ENCODE measurements at places on chromosomes 4 and X. TPM values are rescaled to one million over a fixed set of nuclear protein-coding genes. Genes with fewer than 3 reads are reported as not detected.

- peaks cover 25% of the 10 kb centered on the region for H3K36me3 ChIP-seq
- no peaks in the 10 kb centered on the region for H3K27me3 ChIP-seq
- H3K4me1 ChIP-seq: peaks cover 32% of the 10 kb centered on the region
- H3K27ac ChIP-seq: peak overlapping the region; percentile 100
Observed at GRCh38 chr4:2009651-2010233, 968 bp upstream of the NELFA start.

DNA sequence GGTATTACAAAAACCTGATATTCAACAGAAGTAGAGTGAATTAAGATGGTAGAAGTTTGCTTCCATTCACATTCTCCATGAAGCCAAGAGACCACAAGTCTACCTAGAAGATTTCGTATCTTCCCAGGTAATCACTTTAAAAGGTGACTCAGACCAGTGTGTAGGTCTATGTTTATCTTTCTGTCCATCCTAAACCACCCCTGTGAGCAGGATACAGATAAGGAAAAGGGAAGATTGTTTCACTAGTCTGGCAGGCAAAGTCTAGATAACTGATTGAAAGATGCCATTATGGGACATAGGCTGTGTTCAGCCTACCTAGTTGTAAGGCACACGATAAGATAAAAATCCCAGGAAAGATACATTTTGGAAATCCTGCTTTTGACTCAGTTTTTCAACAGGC, 244.3 kb upstream of the NWD2 start:
- H3K27ac ChIP-seq: no peak overlapping the region
- H3K4me1 ChIP-seq: no peaks in the 10 kb centered on the region
- no peak for DNase-seq
- H3K36me3 ChIP-seq: no peaks in the 10 kb centered on the region
- H3K27me3 ChIP-seq: no peaks in the 10 kb centered on the region

GRCh38 chrX:29858714-29859113, 356.6 kb upstream of the MAGEB2 start:
- H3K27ac ChIP-seq: no peak overlapping the region
- DNase-seq: no peak
- no peaks in the 10 kb centered on the region for H3K27me3 ChIP-seq
- no peaks in the 10 kb centered on the region for H3K4me1 ChIP-seq

DNA sequence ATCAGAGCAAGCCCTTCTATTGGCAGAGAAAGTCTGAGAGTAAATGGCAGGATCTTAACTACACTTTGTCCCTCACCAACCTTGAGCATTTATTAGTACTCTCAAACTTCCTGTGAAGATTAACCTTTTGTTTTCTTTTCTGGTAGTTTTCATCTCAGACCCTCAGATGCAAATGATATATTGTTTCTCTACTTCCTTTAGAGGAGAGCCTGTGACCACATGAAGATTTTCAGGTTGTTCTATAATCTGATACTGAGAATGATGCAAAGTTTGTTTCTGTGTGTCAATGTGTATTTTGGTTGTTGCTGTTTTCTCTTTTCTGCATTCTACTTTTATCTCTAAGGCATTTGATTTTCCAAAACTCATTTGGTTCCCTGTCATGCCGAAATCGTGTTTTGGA, 165.8 kb upstream of the CYSLTR1 start:
- no peaks in the 10 kb centered on the region for H3K36me3 ChIP-seq
- H3K27me3 ChIP-seq: no peaks in the 10 kb centered on the region
- H3K4me3 ChIP-seq: no peak overlapping the region
- no peak for DNase-seq

DNA sequence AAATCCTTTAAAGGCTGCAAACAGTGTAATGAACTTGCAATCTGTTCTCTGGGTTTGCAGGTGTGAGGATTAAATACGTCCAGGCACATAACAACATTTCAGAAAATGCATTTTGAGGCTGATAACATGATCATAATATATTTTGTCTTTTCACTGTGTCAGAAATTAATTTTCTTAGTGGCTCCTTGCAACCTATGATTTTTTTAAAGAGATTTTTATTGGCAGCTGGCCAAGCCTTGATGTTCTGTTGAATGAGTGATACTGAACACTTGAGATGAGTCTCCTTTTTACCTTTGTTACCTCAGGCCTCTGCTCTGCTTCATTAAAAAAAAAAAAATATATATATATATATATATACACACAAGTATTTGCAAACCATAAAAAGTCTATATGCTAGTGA, 68.2 kb upstream of the TENM3 start:
- DNase-seq: no peak
- no peaks in the 10 kb centered on the region for H3K27me3 ChIP-seq
- H3K4me3 ChIP-seq: no peak overlapping the region
- H3K27ac ChIP-seq: no peak overlapping the region
- H3K4me1 ChIP-seq: no peaks in the 10 kb centered on the region

DNA sequence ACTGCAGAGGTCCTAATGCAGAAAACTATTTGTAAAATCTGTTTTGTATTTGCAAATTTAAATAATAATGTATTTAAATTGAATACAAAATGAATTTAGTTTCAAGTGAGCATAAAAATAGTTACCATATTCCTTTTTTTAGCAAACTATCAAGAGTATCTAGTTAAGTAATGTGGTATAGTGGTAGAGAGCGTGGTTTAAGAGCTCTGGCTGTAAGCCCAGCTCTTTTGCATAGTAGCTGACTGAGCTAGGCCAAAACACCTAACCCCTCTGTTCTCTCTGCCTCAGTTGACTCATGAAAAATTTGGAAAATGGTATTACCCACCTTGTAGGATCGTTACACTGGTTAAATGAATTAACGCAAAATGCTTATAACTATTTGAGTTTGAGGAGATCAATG, 18.1 kb upstream of the ADAD1 start:
- no peak for DNase-seq
- H3K27me3 ChIP-seq: no peaks in the 10 kb centered on the region
- H3K36me3 ChIP-seq: peaks cover 29% of the 10 kb centered on the region

DNA sequence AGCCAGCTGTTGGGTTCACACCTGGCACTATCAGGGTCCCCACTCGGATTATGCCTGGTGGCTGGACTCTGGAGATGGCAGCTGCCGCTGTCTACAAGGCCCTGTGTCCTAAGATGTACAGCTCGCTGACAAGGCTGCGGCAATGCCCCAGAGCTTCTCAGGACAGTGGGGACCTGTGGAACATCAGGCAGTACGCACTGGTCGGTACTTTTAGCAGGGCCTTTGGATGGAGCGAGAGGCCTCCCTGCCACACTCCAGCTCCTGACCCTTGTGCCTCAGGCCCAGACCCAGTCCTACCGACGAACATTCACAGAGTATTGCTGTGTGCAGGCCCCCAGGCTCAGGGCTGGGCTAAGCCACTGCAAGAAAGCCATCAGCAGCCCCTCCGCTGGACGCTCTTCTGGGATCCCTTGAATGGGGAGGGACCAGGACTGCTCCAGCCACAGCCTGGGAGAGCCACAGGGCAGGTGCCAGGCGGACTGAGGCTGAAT, 45.7 kb upstream of the HMX1 start:
- no peak overlapping the region for H3K27ac ChIP-seq
- no peaks in the 10 kb centered on the region for H3K4me1 ChIP-seq
- DNase-seq: no peak

- H3K27ac ChIP-seq: no peak overlapping the region
- DNase-seq: no peak
Observed at GRCh38 chrX:103756736-103757135, 19.9 kb upstream of the PLP1 start.

- DNase-seq: no peak
- H3K27me3 ChIP-seq: no peaks in the 10 kb centered on the region
- no peak overlapping the region for H3K27ac ChIP-seq
- peaks cover 43% of the 10 kb centered on the region for H3K36me3 ChIP-seq
- H3K4me1 ChIP-seq: no peaks in the 10 kb centered on the region
- no peak overlapping the region for H3K4me3 ChIP-seq
Observed at GRCh38 chr4:7793186-7793585, 146.5 kb downstream of the AFAP1 start.

- DNase-seq: no peak
- no peak overlapping the region for H3K27ac ChIP-seq
Observed at GRCh38 chr4:168710353-168710946, 213.6 kb downstream of the PALLD start.

GRCh38 chrX:132497432-132497831, 8.6 kb upstream of the MBNL3 start:
- no peaks in the 10 kb centered on the region for H3K4me1 ChIP-seq
- H3K36me3 ChIP-seq: no peaks in the 10 kb centered on the region

- no peak overlapping the region for H3K4me3 ChIP-seq
- no peak for DNase-seq
- no peak overlapping the region for H3K27ac ChIP-seq
- no peaks in the 10 kb centered on the region for H3K4me1 ChIP-seq
- H3K36me3 ChIP-seq: no peaks in the 10 kb centered on the region
- H3K27me3 ChIP-seq: no peaks in the 10 kb centered on the region
Observed at GRCh38 chrX:134679221-134679620, 20.9 kb upstream of the PLAC1 start.

Gene RBM47
- 4.6 TPM for total RNA-seq

Gene TBCK
- total RNA-seq: 16.9 TPM

Gene DCAF8L1
- total RNA-seq: not detected

Gene HMGN5
- 2.1 TPM for total RNA-seq

Gene EMCN
- total RNA-seq: 21.3 TPM

Gene HPGD
- total RNA-seq: 0.80 TPM

Gene RXFP1
- total RNA-seq: not detected

Gene TLR10
- total RNA-seq: not detected
